ENCODE measurements at places on chromosomes 3 and 15. TPM values are rescaled to one million over a fixed set of nuclear protein-coding genes. Genes with fewer than 3 reads are reported as not detected.

- no peak for DNase-seq
Observed at GRCh38 chr3:62686503-62687294, 188.5 kb downstream of the CADPS start.

NANOGP8 gene
- 221 TPM for total RNA-seq

DNA sequence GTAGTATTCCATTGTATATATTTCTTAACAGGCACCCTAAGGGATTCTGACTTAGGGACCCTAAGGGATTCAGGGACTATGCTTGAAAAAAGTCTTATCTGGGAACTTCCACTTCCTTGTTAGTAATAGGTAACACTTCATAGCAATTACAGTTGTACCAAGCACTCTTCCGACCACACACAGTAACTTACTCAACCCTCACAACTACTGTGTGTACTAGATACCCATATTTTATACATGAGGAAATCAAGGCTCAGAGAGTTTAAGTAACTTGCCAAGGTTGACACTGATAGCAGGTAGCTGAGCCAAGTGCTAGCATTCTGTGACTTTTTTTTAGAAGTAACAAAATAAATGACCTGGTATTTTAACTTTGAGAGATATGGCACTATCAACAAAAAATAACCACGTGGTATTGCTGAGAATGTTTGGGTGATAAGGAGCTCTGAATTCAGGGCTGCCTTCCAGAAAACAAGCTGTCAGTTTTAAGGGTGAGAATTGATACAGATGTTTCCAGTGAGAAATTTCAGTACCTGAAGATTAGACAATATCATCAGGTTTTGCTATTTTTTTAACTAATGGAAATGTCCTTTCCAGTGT lies 210.3 kb upstream of the SUCLG2 start:
- DNase-seq = no peak

TEX264 gene
- 18.9 TPM for total RNA-seq

FBLN2 gene
- 30.9 TPM for total RNA-seq

- no peak for DNase-seq
Observed at GRCh38 chr3:148008591-148008990, 599.4 kb downstream of the ZIC1 start.

- DNase-seq = no peak
Observed at GRCh38 chr3:140456974-140457373, 220.9 kb upstream of the TRIM42 start.

- DNase-seq = no peak
Observed at GRCh38 chr3:117263745-117264144, 554.2 kb downstream of the TUSC7 start.

- no peak for DNase-seq
Observed at GRCh38 chr3:113828600-113828999, 10.0 kb upstream of the GRAMD1C start.

GALNT15 gene
- not detected for total RNA-seq

- no peak for DNase-seq
Observed at GRCh38 chr15:91886878-91887277, 33.4 kb downstream of the SLCO3A1 start.

DNA sequence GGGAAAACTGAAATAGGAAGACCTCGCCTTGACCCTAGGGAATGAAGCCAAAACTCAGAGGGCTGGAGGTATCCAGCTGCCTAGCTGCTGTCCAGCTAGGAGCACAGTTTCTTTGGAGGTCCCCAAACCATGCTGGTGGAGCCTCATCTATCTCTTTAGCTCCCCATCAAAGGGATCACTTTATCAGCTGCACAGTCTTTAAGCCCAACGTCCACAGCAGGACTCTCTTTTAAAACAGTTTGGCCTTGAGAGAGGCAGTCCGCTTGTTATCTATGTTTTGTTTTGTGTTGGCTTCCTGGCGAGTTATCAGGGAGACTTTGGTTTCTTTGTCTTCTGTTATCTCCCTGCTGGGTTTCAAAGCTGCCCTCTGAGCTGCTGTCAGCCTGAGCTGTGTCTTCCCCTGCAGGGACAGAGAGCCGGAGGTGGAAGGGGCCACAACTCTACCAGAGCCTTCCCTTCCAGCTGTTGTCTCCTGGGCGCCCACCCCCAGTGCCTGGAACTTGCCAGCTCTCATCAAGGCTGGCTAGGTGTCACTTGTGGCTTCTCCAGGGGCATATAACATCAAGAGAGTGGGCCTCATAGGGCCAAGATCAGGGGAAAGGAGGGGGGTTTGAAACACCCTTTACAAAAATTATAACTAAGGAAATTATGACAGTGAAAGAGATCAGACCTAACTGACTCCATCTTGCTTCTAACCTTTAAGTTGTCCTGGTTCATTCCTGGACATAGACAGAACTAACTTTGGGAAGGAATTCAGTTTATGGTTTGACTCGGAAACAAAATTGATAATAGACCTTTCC lies 61.4 kb upstream of the C15orf39 start:
- no peak for DNase-seq

DNA sequence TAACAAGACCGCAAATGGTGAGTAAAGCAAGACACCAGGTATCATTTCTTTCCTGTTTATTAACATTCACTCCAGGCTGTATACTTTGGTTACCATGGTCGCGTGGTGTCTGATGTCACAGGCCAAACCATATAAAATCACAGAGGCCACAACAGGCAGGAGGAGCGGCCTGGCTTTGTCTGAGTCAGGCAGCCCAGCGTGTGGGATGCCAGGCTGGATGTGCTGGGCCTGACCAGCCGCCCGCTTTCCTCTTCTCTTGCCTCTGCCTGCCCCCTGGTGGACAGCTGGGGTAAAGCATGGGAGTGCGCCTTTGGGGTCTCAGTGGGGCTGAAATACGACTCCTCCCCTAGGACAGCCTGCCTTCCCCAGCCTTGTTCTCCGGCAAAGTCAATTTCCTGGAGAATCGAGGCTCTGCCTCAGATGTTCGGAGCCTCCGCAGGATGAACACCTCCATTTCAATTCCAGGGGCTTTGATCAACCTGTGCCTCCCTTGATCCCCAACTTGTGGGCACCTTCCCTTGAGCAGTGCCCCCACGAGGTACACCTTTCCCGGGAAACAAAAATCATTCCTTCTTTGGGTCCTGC lies 78.2 kb downstream of the CCNL1 start:
- peak; percentile 87 for DNase-seq

GRCh38 chr3:65551945-65552344 lies 486.8 kb downstream of the MAGI1 start:
- DNase-seq = no peak

DNA sequence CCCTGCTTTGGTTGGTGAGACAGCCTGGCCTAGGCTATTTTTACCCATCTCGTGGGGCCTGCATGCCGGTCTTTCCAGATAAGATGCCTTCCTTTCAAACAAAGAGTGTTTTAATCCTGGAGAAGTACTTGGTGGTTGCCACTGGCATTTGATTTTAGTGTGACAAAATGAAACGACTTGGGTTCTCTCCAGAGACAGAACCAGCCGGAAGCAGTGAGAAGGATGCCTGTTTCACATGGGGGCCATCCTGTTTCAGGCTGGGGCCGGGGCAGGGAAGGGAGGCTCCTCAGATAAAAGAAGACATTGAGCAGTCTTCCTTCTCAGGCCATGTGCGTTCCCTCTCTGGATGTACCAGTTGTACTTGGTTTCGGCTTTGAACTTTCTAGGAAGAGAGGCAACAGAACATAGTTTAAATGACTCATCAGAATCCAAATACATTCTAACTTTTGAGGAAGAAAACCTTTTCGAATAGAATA lies 74.9 kb downstream of the TOP2B start:
- no peak for DNase-seq

DNA sequence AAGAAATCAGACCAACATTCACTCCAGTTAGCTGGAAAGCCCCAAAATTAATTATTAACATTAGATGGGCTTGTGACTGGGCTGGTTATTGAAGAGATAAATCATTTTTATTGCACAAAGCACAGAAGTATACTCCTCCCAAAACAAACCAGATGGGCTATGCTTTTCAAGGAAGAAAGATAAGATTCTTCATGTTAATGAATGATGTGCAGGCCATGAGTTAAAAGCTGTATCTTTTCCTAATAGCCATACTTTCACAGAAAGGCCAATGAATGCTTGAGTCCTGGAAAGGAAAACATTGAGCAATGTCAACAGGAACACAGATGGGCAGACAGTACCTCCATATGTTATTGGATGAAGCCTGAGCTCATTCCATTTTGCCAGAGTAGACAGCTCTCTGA lies 55.4 kb downstream of the OCA2 start:
- no peak for DNase-seq

SYNPR gene
- total RNA-seq = 0.24 TPM

GRCh38 chr3:127264292-127264691 lies 23.6 kb downstream of the PRR20G start:
- DNase-seq = peak; percentile 37

- peak; percentile 8 for DNase-seq
Observed at GRCh38 chr3:46239301-46239938, 2.8 kb upstream of the CCR3 start.

RTP1 gene
- total RNA-seq = 5.1 TPM

GRCh38 chr3:39000008-39000450 lies 51.7 kb downstream of the SCN11A start:
- peak; percentile 75 for DNase-seq

- peak; percentile 90 for DNase-seq
Observed at GRCh38 chr3:196639483-196640296, at the start of gene NRROS. TSS of gene NRROS (plus strand) at chr3:196639694. CDS start at chr3:196654540, 14,846 bp downstream.

DNA sequence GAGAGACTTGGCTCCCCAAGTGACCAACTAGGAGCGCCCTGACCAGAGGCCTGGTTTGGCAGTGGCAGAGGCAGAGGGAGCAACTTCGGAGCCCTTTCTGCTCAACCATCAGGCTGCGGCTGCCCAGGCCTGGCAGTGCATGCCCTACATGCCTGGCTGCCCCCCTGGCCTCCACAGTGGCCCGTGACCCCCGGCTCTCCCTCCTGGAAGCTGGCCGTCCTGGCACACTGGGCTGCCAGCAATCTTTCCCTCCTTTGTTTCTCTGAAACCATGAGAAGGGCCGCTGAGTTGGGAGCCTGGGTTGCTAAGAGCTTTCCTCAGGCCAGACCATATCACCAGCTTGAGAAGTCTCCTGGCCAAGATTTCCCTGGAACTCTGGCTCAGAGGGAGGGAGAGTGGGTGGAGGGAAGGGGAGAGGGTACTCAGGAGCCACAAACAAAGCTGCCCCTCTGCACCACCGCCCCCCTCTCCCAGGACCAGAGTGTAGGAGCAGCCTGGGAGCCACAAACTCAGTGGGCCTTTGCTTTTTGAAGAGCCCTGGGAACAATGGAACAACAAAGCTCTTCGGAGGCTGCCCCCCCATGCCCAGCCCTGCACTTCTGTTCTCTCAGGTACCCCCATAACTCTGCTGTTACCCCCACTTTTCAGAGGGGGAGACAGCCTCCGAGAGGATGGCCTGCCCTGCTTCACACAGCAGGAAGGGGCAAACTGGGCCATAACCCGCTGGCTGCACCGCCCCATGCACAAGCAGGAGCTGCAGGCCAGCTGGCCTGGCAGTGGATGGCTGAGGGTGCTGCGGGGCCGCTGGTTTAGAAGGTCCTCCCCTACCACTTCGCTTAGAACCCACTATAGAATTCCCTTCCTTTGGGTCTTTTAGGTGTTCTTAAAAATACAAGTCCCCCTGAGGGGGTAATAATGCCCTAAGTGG lies 11.3 kb downstream of the CORO2B start:
- DNase-seq = no peak

DNA sequence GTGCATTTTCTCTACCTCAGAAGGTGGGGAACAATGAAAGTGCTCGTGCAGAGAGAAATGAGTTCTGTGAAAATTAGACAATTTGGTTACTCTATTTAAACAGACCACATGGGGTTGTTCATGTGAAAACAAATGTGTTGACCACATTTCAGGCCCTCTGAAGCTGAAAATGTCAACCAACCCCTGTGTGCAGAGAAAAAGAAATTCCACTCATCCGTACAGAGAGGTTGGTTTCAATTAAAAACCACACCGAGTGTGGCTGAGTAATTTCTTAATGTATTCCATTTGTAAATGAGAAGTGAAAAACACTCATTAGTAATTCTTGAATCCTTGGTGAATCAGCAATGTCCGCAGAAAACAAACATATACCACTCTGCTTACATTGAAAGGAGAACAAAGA lies 46.9 kb upstream of the SLC7A14 start:
- no peak for DNase-seq

SERINC4 gene
- total RNA-seq = 0.38 TPM

- DNase-seq = peak; percentile 81
Observed at GRCh38 chr3:137032465-137033120, 74.8 kb downstream of the IL20RB start.

GRCh38 chr3:158405507-158405906 lies 165.5 kb upstream of the MLF1 start:
- no peak for DNase-seq

Measured in H7 (cell line).